OCI-LY7 (cell line): ENCODE measurements at places on chromosomes 4 and X.
A peak's percentile ranks its signal among the peaks of the same experiment; 100 is the strongest.

GRCh38 chrX:31500921-31501320 is 429.1 kb upstream of the FTHL17 start:
- no peak for DNase-seq

- no peak for DNase-seq
Observed at GRCh38 chr4:6727081-6727942, 11.3 kb downstream of the BLOC1S4 start.

GRCh38 chr4:122673252-122673651 is 52.4 kb upstream of the IL21 start:
- no peak for DNase-seq

DNA sequence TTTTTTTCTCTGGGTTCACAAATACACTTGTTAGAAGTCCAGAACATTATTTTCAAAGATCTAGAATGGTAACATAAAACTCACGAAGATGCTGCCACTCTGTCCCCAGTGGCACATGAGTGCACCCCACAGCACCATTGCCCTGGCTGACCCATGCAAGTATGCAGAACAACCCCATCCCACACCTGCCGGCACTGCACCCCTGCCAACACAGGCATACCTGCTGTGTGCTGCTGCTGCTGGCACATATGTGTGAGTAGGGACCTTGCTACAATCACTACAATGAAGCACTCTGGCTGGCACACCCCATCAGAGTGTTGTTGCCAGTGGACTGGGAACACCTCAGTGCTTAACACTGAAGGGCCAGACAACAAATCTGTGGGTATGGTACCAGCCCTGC is 66.9 kb downstream of the CISD2 start:
- no peak for DNase-seq

DNA sequence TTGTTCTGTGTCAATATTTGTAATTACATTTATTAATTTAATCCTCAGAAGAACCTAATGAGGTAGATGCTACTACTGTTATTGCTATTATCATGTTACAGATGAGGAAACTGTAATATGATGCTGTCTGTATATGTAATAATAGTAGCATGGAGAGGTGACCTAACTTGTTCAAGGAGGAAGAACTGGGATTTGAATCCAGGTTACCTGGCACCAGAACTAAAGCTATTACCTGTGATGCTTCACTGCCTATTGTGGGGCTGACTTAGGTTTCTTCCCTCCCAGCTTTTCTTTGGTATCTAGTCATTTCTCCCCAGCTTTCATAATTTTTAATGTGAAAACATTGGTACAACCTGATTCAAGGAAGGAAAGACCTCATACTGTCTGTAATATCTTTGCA is 43.6 kb downstream of the RAPGEF2 start:
- DNase-seq, result no peak

GRCh38 chrX:101290957-101291603 is at the start of gene TAF7L:
Gene TAF7L (minus strand): TSS chrX:101291334. CDS start chrX:101287543, 3,791 bp downstream.
- no peak for DNase-seq

DNA sequence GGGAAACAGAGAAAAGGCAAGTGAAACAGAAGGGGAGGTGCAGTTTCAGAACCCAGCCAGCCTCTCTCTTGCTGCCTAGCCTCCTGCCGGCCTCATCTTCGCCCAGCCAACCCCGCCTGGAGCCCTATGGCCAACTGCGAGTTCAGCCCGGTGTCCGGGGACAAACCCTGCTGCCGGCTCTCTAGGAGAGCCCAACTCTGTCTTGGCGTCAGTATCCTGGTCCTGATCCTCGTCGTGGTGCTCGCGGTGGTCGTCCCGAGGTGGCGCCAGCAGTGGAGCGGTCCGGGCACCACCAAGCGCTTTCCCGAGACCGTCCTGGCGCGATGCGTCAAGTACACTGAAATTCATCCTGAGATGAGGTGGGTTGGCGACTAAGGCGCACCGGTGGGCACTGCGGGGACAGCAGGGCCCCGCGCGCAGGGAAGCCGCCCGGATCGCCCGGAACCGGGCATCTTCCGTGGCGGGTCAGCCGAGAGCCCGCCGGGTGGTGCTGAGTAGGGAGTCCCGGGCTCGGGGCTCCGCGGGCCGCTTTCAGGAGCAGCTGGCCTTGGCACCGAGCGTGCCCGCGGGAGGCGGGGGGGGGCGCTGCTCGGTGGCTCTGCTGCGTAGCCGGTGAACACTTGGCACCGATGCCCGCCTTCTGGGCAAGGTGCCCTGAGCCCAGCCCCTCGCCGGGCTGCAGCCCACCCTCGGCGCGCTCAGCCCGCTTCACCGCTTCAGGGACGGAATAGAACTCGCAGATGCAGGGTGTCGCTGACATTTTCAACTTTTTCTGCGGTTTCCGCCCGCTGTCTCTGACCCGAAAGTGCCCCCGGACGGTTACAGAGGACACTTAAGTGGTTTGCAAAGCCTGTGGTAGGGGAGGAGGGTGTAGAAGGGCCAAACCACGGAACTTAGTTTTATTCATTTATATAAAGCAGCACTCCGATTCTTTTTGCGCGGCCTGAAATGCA is at the start of gene CD38:
Gene CD38, plus strand, starts transcription at position 40 of the 953 bp plus-strand sequence. Its CDS starts 87 bp downstream, at position 127.
- DNase-seq, result peak; percentile 90

GRCh38 chr4:176668324-176668723 is 124.4 kb downstream of the VEGFC start:
- no peak for DNase-seq

- DNase-seq, result no peak
Observed at GRCh38 chr4:5976431-5976830, 41.8 kb downstream of the C4orf50 start.

- no peak for DNase-seq
Observed at GRCh38 chr4:67162690-67163089, 382.6 kb downstream of the CENPC start.

DNA sequence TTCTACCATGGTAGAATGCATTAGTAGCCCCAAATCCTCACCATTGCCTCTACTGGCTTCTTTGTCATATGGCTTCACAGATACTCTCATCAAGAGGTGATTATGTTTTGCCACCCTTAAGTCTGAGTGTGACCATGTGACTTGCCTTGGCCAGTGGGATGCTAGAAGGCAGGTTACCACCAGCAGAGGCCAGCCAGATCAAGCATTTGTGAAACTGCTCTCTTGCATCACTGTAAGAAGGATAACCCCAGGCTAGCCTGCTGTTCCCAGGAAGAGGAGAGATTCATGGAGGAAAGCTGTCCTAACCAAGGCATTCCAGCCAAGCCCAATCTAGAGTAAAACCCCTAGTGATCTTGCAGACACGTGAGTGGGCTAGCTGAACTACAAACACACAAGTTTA is 46.8 kb downstream of the USP46 start:
- no peak for DNase-seq

GRCh38 chr4:22287631-22288030 is 228.2 kb downstream of the ADGRA3 start:
- no peak for DNase-seq

GRCh38 chr4:80587871-80588385 is 252.4 kb downstream of the CFAP299 start:
- peak; percentile 28 for DNase-seq

GRCh38 chr4:70721747-70722146 is at the start of gene RUFY3:
Gene RUFY3 (plus strand): TSS chr4:70721964. CDS start chr4:70722574, 610 bp downstream.
- no peak for DNase-seq

- DNase-seq, result no peak
Observed at GRCh38 chr4:71593311-71593710, 190.6 kb downstream of the GC start.

GRCh38 chr4:180164799-180165198 is 2078.4 kb upstream of the TENM3 start:
- DNase-seq, result no peak

GRCh38 chr4:121255986-121256750 is 92.0 kb upstream of the TNIP3 start:
- no peak for DNase-seq

DNA sequence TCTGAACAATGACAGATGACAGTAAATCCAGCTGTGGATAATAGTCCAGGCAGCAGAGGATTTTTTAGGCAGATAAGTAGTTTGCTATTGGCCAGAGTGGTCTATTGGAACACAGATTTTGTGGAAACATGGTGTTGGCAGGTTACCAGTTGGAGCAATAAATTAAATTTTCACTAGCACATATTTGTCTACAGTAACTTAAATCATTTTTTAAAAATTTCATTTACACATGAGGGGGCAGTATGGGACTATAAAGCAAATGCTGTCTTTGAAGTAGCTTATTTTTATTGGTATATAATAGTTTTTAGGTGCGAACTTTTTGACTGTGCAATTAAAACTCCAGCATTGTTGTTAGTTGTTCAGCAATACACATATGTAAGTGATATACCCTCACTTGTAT is 289.8 kb downstream of the ARHGAP10 start:
- DNase-seq, result no peak

DNA sequence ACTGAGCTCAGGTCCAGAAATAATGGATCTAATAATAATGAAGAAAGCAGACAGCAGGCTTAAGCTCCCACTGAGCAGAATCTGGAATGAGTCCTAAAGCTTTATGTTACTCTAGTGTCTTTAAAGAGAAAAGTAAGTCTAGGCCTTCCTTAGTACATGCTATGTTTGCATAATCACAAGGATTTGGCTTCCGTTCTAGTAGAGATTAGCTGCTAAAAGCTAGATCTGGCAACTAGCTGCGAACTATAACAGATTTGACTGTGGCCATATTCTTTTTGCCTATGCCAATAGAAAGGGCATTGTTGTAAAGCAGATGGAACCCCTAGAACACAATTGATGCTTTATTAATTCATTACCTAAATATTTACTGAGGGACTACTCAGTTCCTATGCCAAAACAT is 19.0 kb downstream of the COX7B2 start:
- DNase-seq, result no peak

DNA sequence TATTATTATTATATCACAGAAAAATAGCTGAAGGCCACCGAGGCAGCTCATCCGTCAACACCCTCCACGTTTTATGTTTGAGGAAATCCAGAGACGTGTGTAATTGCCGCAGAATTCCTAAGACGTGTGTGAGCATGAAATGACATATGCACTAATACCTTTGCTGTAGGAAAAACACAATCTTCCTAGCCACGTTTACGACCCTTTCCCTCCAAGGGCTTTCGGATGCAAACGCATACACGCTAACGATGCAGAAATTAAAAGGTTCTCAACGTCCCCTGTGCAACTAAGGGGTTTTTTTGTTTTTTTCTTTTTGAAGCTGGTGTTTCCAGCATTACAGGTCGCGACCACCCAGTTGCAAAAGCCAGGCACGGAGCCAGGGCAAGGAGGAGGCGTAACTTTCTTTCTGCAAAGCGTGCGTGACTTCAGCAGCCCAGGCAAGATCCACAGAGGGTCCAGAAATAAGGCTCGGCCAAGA is 33.8 kb downstream of the CRLF2 start:
- DNase-seq, result no peak

DNA sequence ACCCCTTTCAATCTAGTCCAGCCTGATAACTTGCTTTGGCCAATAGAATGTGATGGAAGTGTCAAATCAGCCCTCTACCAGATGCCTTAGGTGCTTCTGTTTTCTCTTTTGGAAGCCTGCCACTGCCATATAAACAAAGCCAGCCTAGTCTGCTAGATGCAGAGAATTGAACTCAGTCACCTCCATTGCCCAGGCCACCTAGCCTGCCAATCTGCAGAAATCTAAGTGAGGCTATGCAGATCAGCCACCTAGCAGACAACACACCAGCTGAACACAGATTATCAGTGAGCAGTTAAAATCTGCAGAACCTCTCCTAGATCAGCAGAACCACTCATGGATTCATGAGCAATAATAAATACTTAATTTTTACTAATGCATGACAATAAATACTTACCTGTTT is 1108.2 kb downstream of the PCDH18 start:
- DNase-seq, result no peak

DNA sequence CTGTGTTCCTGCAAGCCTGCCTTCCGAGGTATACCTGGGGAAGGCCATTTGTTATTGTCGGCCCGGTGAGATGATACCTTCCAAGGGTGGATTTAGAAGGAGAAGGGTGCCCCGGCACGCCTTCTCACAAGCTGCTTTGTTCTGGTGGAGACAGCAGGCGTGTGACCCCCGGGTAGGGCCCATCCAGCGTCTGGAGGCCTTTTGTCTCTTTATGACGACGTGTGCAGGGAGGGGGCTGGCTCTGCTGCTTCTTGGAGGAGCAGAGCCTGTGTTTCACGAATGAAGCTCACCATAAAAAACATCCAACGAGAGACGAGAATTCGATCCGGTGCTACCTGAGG is 45.3 kb downstream of the SHOX start:
- DNase-seq, result no peak

GRCh38 chr4:60962286-60962685 is 237.8 kb upstream of the ADGRL3 start:
- DNase-seq, result no peak

- DNase-seq, result no peak
Observed at GRCh38 chr4:143109376-143109775, 75.3 kb upstream of the USP38 start.

DNA sequence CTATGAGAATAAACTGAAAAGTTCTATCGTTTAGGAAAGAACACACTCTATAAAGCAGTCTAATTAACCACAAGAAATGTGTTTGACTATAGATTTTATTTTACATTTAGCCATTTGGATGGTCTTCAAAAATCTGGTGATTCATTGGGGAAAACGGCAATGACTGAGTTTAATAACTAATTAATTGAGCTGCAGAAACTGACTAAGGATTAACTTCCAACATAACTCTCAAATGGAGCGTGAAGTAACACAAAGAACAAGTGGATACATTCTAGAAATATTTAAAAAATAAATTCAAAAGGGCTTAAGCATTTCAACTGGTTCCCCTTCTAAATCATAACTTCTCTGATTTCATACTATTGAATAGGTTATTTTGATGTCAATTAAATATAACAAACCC is 1582.4 kb downstream of the PCDH18 start:
- no peak for DNase-seq

DNA sequence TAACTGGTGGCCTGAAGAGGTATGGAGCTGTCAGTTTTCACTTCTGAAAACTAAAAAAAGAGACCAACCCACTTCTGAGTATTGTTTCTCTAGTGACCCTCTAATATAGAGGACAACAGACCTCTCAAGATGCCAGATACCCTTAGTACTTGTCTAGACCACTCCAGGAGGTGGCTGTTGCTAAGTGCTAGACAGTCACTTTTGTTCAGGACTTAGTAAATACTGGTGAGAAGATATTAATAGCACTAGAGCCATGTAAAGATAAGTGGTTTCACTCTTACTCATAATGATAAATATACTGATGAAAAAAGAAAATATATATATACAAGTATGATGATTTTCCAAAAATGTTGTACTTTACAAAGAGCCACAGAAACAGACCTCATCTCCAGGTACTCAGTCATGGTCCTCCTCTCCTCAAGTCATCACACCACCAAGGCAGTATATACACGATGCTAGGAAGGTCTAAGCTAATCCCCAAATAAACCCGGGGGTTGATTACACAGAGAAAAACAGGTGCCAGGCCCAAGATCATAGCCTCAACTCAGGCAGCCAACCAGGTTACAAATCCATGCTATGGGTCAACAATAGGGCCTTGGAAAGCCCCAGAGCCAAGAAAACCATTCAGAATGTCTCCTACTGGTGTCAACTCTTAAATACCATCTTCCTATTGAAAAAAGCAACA is 66.9 kb downstream of the ARHGEF9 start:
- DNase-seq, result no peak

DNA sequence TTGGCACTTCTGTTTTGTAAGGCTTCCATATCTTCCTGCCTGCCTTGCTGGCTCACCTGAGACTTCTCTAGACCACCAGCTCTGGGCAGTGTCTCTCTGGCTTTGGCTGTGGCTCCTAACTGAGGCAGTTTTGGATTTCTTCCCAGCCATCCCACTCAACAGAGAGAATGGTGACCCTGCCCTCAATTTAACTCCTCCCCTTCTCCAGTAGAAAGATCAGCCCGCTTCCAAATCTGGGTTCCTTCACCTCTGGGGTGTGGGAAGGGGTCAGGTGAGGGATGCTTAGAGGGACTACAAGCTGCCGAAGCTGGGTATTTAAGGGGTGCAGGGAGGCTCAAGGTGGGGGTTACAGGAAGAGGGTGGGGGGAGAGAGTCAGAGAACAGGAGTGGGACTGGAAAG is 23.7 kb downstream of the NAP1L5 start:
- no peak for DNase-seq

GRCh38 chrX:67004451-67004850 is 365.6 kb upstream of the EDA2R start:
- DNase-seq, result no peak
